Progenitor cell of endocrine pancreas (in vitro differentiated cells): ENCODE measurements at places on chromosomes 6 and 20. TPM values are rescaled to one million over a fixed set of nuclear protein-coding genes. Genes with fewer than 3 reads are reported as not detected.

The MMP24 gene
- total RNA-seq = 3.4 TPM in 2 replicates

The CLPSL1 gene
- total RNA-seq = not detected in 2 replicates

GRCh38 chr6:116405138-116405537, 34.4 kb downstream of the DSE start:
- H3K27me3 ChIP-seq = no peaks in the 10 kb centered on the region
- no peak overlapping the region for H3K27ac ChIP-seq
- H3K4me3 ChIP-seq = no peak overlapping the region
- DNase-seq = no peak
- no peaks in the 10 kb centered on the region for H3K36me3 ChIP-seq
- H3K4me1 ChIP-seq = no peaks in the 10 kb centered on the region

- no peak overlapping the region for H3K4me3 ChIP-seq
- no peak overlapping the region for H3K27ac ChIP-seq
- H3K4me1 ChIP-seq = no peaks in the 10 kb centered on the region
- no peaks in the 10 kb centered on the region for H3K36me3 ChIP-seq
- peaks cover 21% of the 10 kb centered on the region for H3K27me3 ChIP-seq
- DNase-seq = no peak
These were observed 36.8 kb downstream of the FOXQ1 start for GRCh38 chr6:1348675-1349074.

DNA sequence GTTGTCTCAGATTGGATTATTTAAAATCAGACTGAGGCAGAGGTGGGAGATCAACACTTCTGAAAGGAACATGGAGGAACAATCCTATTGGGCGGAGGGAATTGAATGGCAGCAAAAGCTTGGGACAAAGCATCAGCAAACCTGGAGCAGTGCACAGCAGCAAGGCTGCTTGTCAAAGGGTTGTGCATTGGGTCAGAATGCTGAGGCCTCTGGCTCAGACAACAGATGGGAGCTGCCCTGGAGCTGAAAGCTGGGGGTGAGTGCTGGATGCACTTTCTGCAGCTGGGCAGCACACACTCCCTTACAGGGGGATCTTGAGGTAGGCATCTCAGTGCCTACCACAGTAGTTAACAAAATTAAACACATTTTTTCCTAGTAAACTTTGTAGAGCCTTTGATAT, 634.4 kb upstream of the MMS22L start:
- H3K27ac ChIP-seq = no peak overlapping the region
- peaks cover 23% of the 10 kb centered on the region for H3K4me1 ChIP-seq
- H3K36me3 ChIP-seq = no peaks in the 10 kb centered on the region
- no peak overlapping the region for H3K4me3 ChIP-seq

- H3K27me3 ChIP-seq = peaks cover 2% of the 10 kb centered on the region
- no peak overlapping the region for H3K27ac ChIP-seq
- no peak overlapping the region for H3K4me3 ChIP-seq
- H3K4me1 ChIP-seq = no peaks in the 10 kb centered on the region
- no peaks in the 10 kb centered on the region for H3K36me3 ChIP-seq
- DNase-seq = no peak
These were observed 71.5 kb downstream of the NDUFAF5 start for GRCh38 chr20:13856354-13856753.

DNA sequence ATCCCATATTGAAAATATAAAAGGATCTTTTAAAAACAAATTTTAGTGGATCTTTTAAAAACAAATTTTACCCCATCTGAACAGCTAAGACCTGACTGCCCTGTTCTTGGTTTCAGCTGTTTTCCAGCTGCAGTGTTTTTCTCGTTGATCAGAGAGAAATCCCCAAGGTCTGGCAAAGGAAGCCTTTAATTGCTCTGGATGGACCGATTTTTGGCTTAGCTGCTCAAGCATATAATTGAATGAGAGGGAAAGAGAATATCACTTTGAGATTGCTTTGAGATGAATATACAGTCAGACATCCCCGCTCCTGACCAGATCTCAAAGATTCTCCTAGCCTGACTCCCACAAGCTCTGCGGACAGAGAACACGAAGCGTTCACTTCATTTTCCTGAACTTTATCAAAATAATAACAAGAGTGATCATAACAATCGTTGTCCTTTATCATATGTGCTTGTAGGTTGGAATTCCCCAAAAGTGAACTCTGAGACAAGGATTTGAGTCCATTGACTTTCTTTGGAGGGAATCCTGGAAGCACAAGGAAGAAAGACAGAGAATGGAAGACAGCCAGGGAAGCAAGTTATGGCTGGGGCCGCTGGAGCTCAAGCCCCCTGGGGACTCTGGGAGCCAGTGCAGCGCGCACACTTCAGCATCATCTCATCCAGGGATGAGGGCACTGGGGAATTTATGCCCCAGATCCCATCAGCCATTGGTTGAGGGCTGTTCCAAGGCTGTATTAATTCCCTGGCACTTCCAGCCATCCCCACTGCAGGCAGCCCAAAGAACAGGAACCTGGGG, 101.3 kb downstream of the SNX5 start:
- peaks cover 7% of the 10 kb centered on the region for H3K4me1 ChIP-seq
- H3K27me3 ChIP-seq = peaks cover 22% of the 10 kb centered on the region
- no peak overlapping the region for H3K27ac ChIP-seq
- no peak overlapping the region for H3K4me3 ChIP-seq
- H3K36me3 ChIP-seq = no peaks in the 10 kb centered on the region
- no peak for DNase-seq

DNA sequence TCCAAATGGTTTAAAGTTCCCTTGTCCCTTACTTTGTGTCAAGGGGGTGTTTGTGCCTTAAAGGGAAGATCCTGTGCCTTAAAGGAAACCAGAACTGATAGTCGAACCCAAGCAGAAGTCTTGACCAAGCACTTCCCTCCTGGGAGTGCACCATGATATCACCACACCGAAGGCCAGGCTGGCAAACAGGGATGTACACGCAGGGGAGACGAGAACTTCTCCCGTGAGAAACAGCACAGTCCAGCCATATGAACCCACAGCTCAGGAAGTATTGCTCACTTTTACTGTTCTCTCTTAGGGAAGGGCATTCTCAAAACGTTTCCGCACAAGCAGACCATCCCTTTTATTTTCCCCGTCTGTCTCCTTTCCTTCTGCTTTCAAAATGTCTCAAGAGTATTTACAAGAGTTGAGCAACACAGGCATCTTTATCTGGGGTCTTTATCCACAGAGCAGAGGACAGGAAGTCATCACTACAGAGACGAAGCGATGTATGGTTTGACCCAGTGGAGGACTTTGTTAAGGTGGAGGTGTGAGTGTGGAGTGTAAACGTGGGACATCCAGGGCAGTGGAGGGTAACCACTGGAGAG, 12.8 kb upstream of the SERPINB1 start:
- H3K27me3 ChIP-seq = no peaks in the 10 kb centered on the region
- DNase-seq = no peak
- no peak overlapping the region for H3K4me3 ChIP-seq
- peak overlapping the region; percentile 72 for H3K27ac ChIP-seq

- no peaks in the 10 kb centered on the region for H3K36me3 ChIP-seq
- H3K27me3 ChIP-seq = no peaks in the 10 kb centered on the region
- no peak overlapping the region for H3K4me3 ChIP-seq
- H3K4me1 ChIP-seq = peaks cover 3% of the 10 kb centered on the region
- no peak for DNase-seq
These were observed 144.0 kb downstream of the BCKDHB start for GRCh38 chr6:80250391-80250997.

The SAMHD1 gene
- total RNA-seq = 15.1 and 17.1 TPM in 2 replicates

- H3K27me3 ChIP-seq = no peaks in the 10 kb centered on the region
- H3K27ac ChIP-seq = no peak overlapping the region
- peaks cover 7% of the 10 kb centered on the region for H3K4me1 ChIP-seq
These were observed 26.1 kb downstream of the RRBP1 start for GRCh38 chr20:17655865-17656479.

The ULBP3 gene
- 16.2 TPM in 2 replicates for total RNA-seq

DNA sequence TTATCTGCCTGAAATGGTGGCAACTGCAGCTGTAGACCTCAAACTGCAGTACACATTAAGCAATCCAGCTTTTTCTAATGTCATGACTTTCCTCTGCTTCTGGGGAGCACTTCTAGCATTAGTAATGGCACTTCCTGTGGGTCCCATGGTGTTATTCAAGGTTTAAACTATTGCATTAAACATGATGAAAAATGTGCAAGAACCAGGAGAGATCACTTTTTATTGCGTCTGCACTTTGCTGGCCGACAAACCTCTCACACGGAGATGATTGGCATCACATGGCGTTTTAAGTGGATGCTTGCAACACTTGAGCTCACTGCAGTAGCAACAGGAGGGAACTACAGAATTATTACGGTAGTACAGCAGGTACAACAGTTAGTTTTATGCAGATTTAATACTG, 148.4 kb downstream of the HIVEP2 start:
- no peak for DNase-seq
- H3K4me3 ChIP-seq = no peak overlapping the region
- no peak overlapping the region for H3K27ac ChIP-seq

DNA sequence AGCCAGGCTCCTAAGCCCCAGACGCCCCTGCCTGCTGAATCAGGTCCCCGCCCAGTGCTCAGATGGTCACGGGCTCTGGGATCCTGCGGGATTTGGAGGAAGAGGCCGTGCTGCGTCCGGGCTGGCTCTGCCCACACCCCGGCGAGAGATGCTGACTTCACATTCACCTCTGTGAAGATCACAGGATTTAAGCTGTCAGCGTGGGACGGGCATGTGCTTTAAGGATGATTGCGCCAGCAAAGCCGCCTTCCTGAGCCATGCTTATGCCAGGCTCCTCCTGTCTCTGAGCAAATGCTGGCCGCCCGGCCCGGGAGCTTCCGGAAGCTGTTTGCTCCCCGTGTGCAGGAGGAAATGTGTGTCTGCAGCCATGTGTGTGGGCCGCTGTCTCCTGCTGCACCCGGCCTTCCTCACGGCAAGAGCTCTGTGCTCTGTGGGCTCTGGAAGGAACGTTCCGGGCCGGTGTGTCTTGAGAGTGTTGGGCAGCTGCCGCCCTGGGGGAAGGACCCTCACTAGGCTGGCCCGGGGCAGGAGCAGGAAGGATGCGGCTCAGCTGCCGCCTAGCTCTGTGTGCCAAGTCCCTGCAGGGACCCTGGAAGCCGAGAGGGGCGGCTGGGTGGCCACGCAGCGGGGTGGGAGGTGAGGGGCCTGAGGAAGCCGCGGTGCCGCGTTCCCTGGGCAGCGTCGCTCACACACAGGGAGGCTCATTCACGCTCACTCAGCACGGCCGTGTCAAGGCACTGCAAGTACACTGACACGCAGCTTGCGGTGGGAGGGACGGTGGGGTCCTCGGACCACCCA, 19.0 kb upstream of the BHLHE23 start:
- no peak overlapping the region for H3K4me3 ChIP-seq
- no peaks in the 10 kb centered on the region for H3K4me1 ChIP-seq
- H3K27ac ChIP-seq = no peak overlapping the region
- no peak for DNase-seq

GRCh38 chr6:88709819-88710246, 253.6 kb downstream of the RNGTT start:
- no peak overlapping the region for H3K27ac ChIP-seq
- no peak overlapping the region for H3K4me3 ChIP-seq
- peaks cover 2% of the 10 kb centered on the region for H3K36me3 ChIP-seq
- H3K27me3 ChIP-seq = no peaks in the 10 kb centered on the region
